ENCODE measurements at places on chromosomes 6 and 20. TPM values are rescaled to one million over a fixed set of nuclear protein-coding genes. Genes with fewer than 3 reads are reported as not detected.
A peak's percentile ranks its signal among the peaks of the same experiment; 100 is the strongest.

The RNF39 gene
- 104 TPM for total RNA-seq

The HLA-DOA gene
- 16.1 TPM for total RNA-seq

DNA sequence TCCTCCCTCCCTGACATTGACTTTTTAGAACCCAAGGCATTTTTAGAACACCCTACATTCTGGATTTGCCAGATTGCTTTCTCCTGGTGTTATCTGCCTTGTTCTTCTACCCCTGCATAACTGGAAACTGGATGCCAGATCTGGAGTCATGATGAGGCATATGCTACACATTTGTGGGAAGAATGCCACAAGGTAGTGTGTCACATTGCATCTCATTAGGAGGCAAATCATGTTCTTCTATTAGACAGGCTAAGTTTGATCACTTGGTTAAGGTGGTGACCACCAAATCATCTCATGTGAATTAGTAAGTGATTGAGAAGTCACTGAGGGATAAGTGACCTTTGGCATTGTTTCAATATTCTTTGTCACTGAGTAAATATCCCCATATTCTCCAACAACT, 12.9 kb upstream of the NKX2-2 start:
- DNase-seq = no peak

DNA sequence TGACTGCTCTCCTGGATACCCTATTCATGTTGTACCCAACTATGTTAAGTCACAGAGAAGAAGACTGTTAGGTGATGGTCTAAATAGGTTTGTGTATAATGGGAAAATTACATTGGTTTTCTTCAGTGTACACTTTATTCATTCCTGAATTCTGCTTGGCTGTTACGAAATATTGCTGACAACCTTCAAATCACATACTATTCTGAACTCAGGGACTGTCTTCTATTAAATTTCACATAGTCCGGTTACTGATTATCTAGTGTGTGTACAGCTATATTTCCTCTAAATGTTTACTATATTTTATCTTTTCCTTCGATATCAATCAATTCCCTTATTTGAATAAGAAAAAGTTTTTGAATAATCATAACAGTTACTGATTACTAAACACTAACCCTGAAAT, 1090.3 kb upstream of the CITED2 start:
- no peak for DNase-seq

- no peak for DNase-seq
Observed at GRCh38 chr6:104585646-104586045, 274.1 kb downstream of the HACE1 start.

DNA sequence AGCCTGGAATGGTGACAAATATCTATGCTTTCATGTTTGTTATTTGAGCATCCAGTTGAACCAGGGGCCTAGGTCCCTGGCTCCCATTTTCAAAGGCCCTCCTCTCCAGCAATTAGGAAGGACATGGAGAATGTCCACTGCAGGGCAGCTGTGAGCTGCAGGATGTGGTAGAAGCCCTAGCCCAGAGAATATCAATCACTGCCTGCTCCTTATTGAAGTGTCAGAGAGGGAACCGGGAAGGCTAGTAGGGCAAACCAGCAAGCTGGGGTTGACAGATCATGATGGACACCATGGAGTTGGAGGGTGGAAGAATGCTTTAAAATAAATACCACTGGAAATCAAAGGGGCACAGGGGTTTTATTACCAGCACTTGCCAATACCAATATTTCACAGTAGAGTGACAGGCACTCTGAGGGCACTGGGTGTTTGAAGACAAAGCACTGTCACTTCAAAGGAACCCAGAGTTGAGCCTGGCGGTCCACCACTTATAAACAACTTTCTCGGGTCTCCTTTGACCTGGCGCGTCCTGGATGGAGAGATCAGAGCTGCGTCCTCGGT, 47.7 kb downstream of the ZNF831 start:
- no peak for DNase-seq

DNA sequence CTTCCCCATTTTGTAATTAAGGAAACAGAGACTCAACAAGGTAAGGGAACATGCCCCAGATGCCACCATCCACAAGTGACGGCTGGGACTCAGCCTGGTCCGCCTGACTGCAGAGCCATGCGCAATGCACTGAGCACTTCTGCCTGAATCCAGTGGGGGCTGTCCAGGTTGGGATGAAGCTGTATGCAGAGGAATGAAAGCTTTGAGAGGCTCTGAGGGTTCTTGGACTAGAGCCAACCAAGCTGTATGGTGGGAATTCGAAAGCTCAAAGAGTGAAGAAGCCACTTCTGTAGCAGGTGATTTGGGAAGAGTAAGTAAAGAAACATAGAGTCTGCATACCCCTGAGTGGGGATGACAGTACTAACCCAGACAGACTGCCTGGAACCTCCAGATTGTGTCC, 127.6 kb upstream of the AKAP12 start:
- DNase-seq = no peak

- no peak for DNase-seq
Observed at GRCh38 chr6:162377735-162378134, 349.8 kb downstream of the PRKN start.

DNA sequence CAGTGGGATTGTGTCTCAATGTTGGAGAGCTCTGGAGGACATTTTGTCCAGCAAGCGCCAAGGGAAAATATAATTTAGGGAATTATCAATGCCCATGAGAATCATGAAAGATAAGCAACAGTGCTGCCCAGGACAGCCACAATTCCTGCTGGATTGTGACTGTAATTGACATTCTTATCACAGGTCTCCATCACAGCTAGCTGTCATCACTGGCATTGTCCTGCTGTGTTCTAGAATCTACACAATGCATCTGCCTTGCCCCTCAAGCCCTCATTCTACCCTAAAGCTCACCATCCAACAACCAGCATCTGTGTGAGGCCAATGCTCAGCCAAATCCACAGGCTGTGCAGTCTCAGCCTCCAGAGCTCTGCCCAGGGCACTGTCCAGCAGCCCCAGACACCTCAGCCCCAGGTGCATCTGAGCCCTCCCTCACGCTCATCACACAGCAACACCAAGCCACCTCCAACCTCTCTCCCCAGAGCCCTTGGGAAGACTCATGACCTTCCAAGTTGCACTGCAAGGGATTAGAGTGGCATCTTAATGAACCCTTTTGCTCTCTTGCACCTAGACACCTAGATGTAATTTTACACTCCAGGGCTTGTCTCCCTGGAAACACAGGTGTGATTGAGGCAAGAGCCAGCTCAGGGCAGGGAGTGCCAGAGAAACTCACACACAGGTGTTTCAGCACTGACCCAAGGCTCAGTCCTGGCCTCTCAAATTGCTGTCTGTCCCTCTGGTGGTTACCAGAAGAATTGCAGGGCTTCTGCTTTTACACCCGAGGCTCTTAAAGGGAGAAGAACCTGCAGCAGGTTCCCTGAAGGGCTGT, 85.2 kb upstream of the PHACTR3 start:
- DNase-seq = peak; percentile 76

- no peak for DNase-seq
Observed at GRCh38 chr6:7469696-7470095, 71.8 kb upstream of the DSP start.
